ENCODE measurements at places on chromosomes 3 and 15.

DNA sequence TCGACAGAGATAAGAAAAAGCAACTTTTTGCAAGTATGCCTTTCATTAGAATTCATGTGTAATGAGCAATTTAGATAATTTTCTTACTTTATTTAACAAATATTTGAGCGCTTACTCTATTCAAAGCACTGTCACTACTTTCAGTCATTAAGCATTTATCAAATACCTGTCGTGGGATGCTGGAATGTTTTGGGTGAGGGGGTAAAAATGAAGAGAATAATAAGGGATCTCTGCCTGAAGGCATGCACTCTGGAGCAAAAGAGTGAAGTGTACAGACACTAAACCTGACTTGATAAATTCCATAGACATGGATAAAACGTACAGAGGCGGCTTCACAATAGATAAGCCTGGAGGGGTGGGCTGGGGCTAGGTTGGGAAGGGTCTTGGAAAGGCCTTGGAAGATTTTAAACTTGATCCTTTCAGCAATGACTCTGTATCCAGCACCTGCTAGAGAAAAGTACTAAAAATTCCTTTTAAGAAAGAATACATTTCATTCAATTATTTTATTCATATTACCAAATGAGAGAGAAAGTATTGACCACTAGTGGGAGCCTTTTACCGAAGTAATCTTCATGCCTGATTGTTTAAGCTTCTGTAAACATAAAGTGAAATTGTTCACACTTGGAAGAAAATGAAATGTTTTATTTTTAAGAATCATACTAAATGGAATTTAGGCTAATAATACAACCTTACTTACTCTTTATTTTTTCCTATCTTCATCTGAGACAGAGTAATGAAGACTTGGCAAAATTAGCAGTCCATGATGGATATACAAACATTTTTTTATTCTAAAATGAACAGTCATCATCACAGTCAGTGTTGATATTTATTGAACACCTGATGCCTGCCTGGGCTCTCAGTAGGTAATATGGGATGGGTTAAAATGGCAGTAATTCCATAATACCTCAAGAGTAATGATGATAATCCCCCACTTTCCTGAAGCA lies 113.2 kb downstream of the PPP2R3A start:
- peak; percentile 21 for DNase-seq

DNA sequence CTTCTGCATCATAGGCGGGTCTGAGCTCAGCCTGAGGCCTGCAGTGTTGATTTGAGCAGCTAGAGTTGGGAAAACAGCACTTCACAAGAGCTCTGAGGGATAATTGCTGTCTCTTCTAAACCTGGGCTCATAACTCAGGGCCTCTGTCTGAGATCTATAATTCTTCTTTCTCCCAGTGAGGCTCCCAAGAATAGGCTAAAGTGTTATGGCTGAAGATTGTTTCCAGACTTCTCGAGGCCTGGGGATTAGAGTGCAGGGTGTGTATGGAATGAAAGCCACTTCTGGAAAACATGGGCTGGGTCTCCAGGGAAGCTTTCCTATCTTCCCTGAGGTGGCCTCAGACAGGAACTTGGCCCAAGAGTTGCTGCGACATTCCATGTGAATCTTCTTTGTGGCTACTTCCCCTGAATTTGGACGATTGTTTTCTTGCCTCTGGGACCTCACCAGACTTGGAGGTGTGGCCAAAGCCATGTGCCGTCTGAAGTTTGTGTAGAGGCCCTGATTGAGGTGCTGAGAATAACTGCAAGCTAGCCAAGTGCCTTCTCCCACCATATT lies 26.5 kb downstream of the MTMR14 start:
- no peak for DNase-seq

- DNase-seq, result no peak
These were observed 116.6 kb upstream of the LRTM1 start for GRCh38 chr3:55044486-55044885.

GRCh38 chr3:170425491-170426239 lies 7.0 kb downstream of the CLDN11 start:
- no peak for DNase-seq

DNA sequence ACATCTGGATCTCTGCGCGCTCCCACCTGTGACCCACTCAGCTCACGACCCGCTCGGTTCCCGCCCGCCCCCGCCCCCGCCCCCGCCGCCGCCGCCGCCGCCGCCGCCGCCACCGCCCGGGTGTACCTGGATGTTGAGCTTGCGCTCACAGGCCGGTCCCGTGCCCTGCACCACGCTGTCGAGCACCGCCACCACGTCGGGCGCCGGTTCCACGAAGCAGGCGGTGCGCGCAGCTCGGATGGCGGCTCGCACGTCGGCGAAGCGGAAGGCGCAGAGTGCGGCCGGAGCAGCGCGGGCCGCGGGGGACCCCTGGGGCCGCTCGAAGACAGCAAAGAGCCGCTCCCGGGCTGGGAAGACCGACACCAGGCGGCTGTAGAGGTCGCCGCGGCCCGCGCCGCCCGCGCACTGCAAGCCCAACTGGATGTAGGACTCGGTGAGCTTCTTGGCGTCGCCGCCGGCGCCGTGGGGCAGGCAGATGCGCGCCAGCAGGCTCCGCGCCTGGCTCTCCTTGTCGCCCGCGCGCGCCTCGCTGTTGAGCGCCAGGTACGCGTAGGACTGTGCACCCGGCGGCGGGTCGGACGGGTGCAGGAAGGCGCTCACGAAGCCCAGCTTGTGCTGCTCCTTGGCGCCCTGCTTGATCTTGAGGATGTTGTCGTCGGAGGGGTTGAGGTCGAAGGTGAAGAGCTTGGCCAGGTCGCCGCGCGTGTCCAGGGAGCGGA lies 1.1 kb downstream of the PLXND1 start:
- DNase-seq, result peak; percentile 23

DNA sequence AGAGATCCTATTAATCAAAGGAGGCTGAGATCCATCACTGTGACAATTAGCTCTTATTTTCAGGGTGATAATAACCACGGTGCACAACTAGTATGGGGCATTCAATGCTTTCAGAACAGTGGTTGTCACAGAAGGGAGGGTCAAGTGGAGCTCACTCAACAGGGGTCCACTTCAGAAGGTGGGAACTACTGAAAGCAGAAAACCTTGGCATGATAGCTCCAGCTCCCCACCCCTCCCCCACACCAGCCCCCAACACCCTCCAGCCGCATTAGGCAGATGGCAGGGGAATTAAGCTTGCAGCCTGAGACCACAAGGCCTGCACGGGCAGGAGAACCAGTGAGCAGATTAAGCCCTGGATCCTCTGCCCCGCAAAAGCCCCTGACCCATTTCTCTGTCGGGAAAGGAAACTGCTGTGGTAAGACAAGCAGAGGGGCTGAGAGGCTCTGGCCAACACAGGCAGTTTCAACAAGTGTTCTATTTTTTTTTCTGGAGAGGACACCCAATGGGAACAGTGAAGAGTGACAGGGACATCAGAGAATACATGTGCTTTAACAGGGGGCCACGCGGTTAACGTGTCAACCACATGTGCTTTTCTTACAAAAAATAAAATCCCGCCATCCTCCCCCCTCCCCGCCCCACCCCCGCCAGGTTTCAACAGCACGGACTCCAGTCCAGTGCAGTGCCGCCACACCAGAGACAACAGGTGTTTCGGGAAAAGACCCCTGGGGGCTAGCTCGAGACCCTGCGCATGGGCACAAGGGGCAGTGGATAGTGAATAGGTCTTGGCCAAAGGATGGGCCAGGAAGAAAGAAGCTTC lies 997 bp downstream of the FYCO1 start:
- no peak for DNase-seq

DNA sequence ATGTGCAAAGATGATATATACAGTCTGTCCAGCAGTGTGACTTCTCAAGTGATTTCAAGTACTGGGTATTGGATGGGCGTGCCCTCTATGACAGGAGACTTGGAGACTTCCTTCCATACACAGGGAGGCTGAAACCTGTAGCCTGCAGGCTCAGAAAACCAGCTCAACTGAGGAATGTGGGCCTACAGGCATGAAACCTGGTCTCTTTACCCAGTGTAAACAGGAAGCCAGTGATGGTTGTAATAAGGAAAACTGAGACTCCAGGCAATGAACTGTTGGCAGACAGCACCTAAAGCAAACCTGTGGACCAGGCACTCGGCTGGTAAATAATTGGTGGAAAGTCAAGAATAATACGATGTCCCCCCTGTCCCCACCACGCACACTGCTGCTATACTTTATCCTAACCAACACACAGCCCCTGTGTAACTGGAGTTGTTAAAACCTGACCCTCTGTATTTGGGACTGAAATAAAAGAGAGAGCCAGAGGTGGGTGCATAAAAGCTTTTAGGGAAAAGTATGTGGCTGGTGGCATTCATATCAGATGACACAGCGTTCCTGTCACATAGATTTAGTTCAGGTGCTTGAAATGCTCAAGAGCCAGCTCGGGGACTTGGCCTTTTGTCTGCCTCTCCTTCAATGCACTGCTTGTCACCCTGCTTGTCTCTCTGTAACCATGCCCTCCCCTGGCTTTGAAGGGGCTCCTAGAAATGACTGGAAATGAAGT lies 144.7 kb downstream of the TPRG1 start:
- no peak for DNase-seq

GRCh38 chr3:82562896-82563295 lies 801.5 kb upstream of the GBE1 start:
- DNase-seq, result no peak

DNA sequence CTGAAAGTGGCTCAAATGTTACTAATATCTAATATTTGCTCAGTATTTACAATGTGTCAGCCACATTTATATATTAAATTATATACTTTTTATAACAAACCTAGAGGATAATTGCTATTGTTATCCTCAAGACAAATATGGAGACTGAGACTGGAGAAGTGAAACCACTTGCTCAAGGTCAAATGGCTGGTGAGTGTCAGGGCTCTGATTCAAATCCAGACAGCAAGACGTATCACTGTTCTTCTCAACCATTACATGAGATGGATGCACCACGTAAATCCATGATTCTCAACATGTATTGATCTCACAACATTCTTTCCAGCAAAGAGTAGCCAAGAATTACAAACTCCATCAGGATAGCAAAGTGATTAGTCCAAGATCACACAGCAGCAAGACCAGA lies 53.8 kb upstream of the CPB1 start:
- no peak for DNase-seq

GRCh38 chr15:48309740-48310139 lies 21.5 kb upstream of the DUT start:
- no peak for DNase-seq

- DNase-seq, result no peak
These were observed 40.3 kb upstream of the PTPRG start for GRCh38 chr3:61520966-61521628.

DNA sequence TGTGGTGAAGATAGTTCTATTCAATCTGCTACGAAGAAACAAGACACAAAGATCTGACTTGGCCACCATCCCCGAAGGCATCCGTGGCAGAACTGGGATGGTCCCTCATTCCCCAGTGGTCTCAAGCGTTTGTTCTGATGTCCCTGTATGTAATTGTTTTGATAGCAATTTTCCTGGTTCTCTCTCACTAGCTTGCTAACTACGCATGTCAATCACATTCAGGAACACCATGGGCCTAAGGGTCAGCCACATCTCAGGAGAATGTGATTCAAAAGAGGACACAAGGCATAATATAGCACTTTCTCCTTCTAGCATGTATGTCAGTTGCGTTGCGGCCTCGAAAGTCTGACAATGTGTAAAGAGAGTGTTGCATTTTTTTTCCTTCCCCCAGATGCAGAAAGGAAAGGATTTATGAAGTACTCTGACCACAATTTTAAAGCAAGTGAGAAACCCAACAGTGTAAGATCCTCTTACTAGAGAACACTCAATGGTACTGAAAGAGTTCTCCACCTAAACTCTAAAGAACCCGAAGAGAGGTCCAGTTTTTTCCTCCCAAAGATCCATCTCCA lies 32.0 kb upstream of the TCF12 start:
- no peak for DNase-seq

- DNase-seq, result no peak
These were observed 554.3 kb downstream of the NTRK3 start for GRCh38 chr15:87702270-87702669.

GRCh38 chr3:116129187-116129946 lies 315.9 kb downstream of the LSAMP start:
- no peak for DNase-seq

DNA sequence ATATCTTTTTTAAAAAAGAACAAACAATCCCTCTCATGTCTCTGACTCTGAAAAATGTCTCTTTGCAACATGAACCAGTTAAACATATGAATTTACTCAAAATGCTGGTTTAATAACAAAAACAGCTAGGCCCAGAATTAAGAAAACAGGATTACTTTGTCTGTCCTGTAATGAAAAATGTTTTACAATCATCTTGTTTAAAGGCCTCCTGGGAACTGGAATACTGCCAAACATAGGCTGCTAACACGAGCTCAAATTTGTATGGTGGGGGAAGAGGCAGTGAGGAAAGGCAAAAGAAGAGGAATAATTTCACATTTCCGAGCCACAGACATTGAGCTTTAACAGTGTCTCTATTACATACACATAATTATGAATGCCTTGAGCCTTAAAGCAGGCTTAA lies 61.7 kb upstream of the PPIB start:
- DNase-seq, result peak; percentile 18

DNA sequence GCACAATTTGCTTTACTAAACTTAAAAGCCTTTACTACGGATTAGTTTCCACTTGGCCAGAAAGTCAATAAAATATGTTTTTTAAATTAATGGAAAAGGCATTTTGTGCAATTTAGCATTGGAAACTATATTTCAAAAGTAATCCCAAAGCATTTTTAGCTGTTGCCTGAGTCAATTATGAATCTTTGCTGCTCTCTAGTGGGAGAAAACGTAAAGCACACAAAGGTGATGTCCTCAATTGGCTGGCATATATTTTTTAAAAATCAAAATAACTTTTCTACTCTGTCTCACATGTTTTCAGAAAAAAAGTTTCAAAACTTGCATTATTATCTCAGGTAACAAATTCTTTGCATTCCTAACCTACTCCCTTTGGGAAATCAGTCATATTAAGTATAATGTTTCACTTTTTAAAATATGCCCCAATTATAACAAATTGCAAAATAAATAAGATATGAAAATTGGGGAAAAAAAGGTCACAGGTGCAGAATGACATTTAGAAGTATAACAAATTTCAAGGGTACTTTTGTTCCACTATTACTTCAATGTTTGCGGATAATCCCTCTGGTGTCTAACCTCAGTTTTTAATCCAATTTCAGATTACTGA lies 47.2 kb upstream of the TEX55 start:
- peak; percentile 51 for DNase-seq

DNA sequence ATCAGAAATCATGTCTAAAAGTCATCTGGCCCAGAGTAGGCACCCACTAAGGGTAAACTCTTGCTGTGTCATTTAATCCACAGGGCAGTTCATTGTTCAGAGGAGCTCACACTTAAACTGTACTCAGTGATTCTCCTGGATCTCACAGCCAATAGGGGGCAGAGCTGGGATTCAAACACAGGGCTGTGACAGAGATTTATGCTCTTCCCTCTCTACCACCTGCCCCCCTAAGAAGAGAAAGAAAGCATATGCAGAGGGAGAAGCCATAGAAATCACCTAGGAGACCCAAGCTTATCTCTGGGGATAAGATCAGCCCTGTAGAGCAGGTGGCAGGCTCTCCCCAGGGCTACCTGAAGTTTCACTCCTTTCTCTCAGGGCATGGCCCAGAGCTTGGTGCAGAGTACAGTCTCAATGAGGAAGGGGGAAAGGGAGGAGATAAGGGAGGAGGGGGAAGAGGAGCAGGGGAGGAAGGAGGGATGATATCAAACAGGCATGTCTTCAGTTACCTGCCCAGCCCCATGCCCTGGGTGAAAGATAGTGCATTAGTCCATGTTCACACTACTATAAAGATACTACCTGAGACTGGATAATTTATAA lies 51.8 kb upstream of the ADPGK start:
- no peak for DNase-seq
